Immature natural killer cell (primary cell): ENCODE measurements at places on chromosomes 1 and 21. TPM values are rescaled to one million over a fixed set of nuclear protein-coding genes. Genes with fewer than 3 reads are reported as not detected.

SDC3 gene
- polyA plus RNA-seq, result not detected

C1orf105 gene
- polyA plus RNA-seq, result not detected

GRCh38 chr1:61844006-61844405 lies 101.7 kb downstream of the PATJ start:
- DNase-seq, result no peak

- no peak for DNase-seq
Measured at GRCh38 chr1:32071758-32072621, 749 bp upstream of the TMEM39B start.

DNA sequence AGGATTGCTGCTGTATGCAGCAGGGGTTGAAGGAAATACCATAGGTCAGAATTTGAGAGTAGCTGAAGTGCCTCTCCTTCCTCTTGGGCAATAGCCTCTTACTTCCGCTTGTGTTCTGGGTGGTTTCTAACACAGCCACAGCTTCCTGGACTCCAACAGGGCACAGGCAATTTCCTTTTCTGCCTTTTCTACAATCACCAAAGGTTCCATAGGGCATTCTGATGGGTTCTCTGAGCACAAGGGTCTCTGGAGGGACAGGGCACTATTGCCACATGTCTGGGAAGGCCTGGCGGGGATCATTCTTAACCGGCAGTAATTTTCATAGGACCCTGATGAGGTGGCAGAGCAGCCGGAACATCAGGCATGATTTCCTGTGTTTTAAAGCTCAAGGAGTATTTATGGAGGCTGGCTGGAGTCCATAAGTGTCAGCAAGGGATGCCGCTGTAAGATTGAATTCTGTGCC lies 5.5 kb upstream of the AGTRAP start:
- DNase-seq, result peak; percentile 73
